GM12892 (cell line): ENCODE measurements at places on chromosomes 3 and 15.

DNA sequence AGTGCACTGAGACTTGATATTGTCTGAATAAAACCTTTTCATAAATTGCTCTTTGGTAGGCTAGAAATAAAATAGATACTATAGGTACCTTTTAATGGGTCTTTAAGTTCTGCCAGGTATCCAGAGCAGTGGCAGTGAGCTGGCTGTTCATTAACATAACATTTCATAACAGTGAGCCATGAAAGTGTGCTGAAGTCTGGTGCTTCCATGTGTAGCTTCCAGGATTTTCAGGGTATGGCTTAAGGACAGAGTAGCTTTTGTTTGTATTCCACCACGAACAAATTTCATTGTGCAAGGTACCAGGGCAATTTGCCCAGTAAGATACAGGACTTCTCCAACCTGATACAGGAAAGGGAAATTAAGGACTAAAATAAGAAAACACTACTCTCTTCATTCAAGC lies 124.7 kb upstream of the NANOGP8 start:
- DNase-seq: no peak

DNA sequence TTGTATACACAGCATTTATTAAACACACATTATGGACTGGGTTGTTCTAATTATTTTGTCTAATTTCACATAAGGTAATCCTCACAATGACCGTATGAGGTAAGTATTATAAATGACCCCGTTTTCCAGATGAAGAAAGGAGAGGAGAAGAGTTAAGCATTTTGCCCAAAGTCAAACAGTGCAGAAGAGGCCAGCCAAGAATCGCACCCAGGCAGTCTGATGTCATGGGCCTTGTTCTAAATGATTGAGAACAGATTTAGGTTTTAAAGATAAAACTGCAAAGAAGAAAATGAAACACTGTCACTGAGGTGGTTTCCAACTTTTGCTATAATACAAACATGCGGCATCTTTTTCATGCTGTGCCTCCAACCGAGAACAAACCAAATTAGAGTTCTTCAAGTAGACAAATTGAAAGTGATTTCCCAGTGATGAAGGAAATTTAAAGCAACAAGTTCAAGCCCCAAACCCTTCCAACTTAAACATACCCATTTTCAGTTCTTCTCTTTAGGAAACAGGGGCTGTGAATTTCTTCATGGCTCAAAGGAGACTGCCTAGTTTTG lies 155.3 kb downstream of the THRB start:
- DNase-seq: no peak

- DNase-seq: no peak
These were observed 314.2 kb downstream of the NTRK3 start for GRCh38 chr15:87942316-87942715.

- DNase-seq: no peak
These were observed 67.7 kb downstream of the EXOG start for GRCh38 chr3:38563886-38564270.

DNA sequence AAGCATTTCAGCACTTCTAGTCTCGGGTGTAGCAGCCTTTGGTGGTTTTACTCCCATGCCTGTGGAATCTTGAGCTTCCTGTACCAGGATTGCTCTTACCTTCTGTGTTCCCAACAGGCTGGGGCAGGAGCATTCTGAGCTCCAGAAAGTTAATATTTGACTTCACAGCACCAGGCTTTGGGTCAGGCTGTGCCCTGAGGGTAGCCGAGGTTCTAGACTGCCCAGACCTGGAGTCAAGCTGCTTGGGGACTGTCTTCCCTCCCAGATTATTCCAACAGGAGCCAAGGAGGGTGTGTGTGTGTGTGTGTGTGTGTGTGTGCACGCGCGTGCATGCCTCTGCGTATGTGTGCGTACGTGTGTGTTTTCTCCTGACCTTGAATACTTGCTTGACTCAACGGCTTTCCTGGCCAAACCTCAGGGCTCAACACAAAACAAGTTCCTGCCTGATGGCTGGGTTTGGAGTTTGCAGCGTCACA lies 94.8 kb downstream of the FLNB start:
- DNase-seq: no peak

DNA sequence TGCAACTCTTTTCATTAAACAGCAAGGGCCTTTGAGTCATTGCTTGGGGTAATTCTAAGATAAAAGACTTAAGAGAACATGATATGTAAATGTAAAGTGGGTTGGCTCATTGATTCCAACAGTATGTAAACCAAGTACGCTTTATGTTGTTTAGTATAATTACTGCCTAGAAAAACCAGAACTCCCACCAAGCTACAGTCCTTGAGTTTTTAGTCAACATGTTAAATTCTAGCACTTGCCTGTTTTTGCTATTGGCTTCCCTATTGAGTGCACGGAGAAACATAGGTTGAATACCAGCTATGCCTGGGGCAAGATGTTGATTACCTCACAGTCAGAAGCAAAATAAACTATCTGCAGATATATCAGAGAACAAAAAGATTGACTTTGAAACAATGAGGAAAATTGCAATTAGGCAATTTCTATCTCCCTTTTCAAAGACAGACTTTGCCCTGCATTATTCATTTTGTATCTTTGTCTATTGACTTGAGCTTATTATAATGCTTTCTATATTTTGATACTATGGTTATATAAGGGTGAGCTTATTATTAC lies 179.3 kb downstream of the ZPLD1 start:
- DNase-seq: no peak

DNA sequence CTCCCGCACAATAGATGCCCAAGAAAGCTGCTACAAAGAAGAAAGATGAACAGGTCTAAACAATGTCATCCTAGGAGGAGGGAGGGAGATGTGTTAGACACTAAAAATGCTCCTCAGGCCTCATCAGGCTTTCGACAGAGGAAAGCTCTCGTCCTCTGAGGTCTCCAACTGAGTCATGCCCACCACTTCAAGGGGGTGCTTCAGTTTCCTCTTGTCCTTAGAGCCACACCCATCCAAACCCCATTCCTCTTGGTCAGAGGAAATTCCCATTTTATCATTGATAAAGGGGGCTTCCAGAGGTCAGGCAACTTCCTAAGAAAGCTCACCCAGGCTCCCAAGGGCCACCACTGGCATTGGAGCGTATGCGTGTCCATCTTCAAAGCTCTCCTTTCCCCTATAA lies 50.1 kb downstream of the HEG1 start:
- no peak for DNase-seq

DNA sequence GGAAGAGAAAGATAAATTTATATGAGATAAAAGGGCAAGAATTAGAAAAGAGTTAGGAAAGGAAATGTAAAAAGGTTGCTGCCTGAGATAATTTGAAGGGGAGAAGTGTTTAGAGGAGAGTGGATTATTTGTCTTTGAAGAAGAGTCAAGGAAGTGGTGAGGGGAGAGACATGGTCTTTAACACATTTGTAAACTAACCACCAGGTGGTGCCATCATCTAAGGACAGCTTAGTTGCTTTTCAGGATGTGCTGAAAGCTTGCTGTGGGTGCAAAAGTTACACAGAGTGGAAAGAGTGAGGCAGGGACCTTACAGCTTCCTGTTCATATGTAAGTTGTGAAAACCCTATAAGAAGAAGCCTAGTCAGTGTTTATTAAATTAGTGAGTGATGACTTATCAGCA lies 114.1 kb upstream of the DNAJC19 start:
- no peak for DNase-seq

DNA sequence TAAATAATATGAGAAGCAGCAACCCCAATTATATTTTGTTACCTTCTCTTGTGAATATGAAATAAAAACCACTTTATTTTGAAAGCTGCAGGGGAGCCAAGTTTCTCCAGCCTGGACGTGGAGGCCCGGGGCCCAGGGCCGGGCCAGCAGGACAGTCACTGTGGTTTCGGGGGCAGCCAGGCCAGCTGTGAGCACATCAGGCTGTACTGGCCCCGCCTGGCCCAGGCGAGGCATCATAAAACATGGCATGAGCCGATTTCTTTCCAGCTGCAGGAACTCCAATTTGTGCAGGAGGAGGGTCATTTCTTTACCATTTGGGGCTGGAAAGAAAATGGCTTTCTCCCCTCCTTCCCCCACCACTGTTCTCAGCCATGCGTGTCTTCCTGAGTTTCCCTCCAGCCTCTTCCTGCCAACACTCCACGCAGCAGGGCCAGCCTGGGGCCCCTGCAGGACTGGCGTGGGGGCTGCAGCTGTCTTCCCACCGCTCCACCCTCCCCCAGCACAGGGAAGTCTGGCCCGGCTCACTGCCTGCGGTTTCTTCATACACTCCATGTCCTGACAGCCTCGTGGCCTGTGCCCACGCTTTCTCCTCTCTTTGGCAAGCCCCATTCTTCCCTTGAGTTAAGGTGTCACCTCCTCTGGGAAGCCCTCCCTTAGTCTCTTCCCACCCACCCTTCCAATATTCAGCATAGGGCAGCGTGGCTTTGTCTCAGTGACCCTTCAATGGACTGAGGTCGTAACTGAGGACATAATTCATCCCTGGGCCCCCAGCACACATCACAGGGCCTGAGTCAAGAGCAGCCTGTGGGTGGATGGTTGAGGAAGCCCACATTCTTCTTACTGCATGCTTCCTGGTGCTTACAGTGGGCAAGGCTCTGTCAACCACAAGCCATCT lies 135.8 kb downstream of the CHSY1 start:
- no peak for DNase-seq

DNA sequence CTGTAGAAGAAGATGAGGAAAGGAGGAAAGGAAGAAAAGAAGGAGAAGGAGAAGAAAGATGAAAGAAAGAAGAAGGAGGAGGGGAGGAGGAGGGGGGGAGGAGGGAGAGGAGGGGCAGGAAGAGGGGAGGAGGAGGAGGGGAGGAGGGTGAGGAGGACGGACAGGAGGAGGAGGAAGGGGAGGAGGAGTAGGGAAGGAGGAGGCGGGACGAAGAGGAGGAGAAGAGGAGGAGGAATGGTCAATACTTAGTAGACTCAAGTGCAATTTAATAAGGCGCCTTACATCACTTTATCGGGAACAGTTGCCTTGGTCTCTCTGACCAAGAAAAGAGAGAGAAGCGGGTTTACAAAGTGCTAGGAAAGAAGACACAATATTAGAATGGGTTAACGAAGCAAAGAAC lies 23.7 kb upstream of the NR2E3 start:
- no peak for DNase-seq

DNA sequence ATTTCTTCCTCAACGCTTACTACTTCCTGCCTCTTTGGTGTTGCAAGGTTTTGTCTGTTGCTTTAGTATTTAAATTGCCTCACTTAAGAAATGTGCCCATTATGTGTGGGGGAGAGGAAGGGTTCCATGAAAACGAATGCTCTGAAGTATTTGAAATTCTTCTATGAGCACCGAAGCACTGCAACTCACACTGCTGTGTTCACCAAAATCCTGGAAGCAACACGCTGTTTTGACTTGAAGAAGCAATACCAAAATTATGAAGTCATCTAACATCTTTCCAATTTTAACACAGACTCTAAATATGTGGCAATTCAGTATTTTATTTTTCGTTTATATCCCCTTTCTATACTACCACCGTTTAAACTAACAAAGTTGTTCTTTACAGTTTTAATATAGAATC lies 101.5 kb downstream of the RBMS3 start:
- no peak for DNase-seq

GRCh38 chr15:50543556-50543955 lies 2.9 kb downstream of the USP50 start:
- no peak for DNase-seq

GRCh38 chr15:75348034-75348561 lies 1.3 kb downstream of the NEIL1 start:
- DNase-seq: no peak

- no peak for DNase-seq
These were observed 107.4 kb upstream of the HES1 start for GRCh38 chr3:194028434-194029004.

- DNase-seq: no peak
These were observed 105.5 kb downstream of the MME start for GRCh38 chr3:155185631-155186071.

- DNase-seq: no peak
These were observed 32.6 kb downstream of the HACD2 start for GRCh38 chr3:123552095-123552714.

- DNase-seq: no peak
These were observed 5.8 kb upstream of the PLOD2 start for GRCh38 chr3:146166826-146167225.

- no peak for DNase-seq
These were observed 147.8 kb downstream of the LRRC28 start for GRCh38 chr15:99399061-99399460.

DNA sequence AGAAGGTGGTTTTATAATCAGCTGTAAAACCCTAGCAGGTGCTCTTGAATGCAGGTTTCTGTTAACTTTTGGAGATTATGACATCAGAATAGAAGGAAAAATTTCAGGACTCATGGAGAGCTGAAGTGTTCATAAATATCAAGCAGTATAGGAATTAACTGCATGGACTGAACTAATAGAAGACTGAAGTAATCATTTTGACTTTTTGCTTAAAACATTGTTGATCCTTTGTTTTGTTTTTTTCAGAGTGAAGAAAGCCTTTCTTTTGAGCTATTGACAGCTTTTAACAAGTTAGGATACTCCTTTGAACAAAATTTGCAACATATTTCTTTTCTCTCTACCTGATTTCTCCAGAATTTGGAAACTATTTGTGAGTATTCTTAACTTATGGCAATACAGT lies 70.6 kb upstream of the DAZL start:
- no peak for DNase-seq

DNA sequence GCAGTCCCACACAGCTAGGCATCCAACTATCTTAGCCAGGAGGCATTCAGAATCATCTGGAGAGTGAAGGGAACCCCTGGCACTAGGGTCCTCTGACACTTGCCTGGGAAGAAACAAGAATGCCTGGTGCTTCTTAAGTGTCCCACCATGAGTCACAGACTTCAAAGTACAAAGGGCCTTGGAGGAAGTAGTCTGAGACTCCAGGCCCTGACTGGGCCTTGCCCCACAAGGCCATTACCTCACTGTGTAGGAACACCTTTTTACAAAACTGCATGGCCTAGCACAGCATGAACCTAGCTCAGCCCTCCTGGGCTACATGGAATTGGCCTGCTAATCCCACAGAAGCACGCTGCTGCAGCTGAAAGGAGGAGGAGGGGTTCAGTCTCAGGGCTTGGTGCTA lies 104.5 kb upstream of the SLCO2A1 start:
- DNase-seq: no peak

GRCh38 chr3:109081746-109082510 lies 36.0 kb downstream of the MORC1 start:
- no peak for DNase-seq

- no peak for DNase-seq
These were observed 126.0 kb downstream of the ST8SIA2 start for GRCh38 chr15:92519709-92520108.

DNA sequence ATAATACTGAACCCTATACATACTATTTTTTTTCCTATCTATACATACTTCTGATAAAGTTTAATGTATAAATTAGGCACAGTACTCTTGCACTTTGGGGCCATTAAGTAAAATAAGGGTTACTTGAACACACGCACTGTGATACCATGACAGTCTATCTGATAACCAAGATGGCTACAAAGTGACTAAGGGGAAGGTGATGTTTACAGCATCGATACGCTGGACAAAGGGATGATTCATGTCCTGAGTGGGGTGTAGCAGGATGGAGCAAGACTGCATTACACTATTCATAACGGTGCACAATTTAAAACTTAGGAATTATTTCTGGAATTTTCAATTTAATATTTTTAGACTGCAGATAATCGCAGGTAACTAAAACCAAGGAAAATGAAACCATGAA lies 30.0 kb upstream of the SLC2A2 start:
- no peak for DNase-seq
